ENCODE measurements at places on chromosomes 12 and 14.

- DNase-seq = no peak
These were observed 72.8 kb downstream of the GALNT4 start for GRCh38 chr12:89451841-89452251.

- no peak for DNase-seq
These were observed 64.7 kb downstream of the AVPR1A start for GRCh38 chr12:63086149-63086915.

DNA sequence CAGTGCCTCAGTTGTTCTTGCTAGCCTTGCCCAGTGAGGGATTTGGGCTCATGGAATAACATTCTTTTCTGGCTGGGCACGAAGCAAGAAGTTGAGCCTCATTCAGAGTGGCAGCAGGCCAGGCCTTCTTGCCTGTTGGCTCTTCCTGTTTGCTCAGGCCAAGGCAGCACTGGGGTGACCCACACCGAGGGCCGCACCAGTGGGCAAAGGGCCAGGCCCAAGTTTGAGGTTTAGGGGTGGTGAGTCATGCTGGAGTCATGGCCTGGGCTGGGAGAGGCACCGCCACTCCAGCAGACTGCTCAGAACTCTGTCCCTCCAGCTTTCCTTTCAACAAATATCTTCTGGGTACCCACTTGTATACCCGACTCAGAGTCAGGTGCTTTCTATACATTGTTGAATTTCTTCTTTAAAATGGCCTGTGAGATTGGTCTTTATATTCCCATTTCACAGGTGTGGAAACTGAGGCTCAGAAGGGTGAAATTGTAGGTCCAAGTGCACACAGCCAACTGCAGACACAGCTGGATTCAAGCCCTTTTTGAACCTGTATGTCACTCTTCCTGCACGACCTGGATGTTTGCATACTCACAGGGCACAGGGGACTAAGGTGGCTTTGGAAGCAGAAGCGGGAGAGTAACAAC is 279.4 kb downstream of the FOXN3 start:
- DNase-seq = no peak

DNA sequence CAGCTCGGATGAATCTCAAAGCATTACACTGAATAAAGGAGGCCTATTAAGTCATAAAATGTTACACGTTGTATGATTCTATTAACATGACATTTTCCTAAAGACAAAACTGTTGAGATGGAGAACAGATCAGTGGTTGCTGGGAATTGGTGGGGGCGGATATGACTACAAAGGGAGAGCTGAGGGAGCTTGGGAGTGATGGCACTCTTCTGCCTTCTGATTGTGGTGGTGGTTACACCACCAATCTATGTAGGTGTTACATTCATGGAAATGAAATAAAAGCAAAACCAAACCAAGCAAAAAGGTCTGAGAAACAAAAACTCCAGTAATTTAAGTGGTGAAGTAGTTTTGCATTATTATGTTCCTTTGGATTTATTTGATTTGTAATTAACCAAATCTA is 16.4 kb upstream of the EVL start:
- peak; percentile 66 for DNase-seq

GRCh38 chr12:53868511-53868986 is 70.1 kb upstream of the HOXC13 start:
- DNase-seq = no peak

- DNase-seq = no peak
These were observed 49.9 kb downstream of the FUT8 start for GRCh38 chr14:65462411-65462810.

DNA sequence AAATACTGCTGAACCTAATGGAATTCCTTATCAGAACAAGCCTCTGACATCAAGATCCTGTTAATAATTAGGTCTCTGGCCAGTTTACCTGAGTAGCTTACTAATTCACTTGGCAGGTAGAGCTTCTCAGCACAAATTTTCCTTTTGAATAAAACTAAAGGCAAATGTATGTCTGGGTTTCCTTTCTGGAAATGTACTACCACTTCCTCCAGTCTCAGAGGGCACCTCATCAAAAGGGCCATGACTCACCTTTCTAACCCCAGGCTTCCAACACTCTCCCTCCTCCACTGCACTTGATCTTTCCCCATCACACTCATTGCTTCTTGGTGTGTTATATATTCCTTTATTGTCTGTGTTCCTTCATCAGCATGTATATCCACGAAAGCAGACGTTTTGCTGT is 90.5 kb downstream of the SLC2A13 start:
- DNase-seq = peak; percentile 21

Data from activated naive CD4-positive, alpha-beta T cell treated with anti-CD3 and anti-CD28 coated beads for 36 hours (primary cell).